ENCODE measurements at places on chromosomes 11 and 22.

- no peak for DNase-seq
Observed at GRCh38 chr22:22816766-22817410, 70.7 kb upstream of the IGLL5 start.

GRCh38 chr11:44585421-44585820 is 20.0 kb downstream of the CD82 start:
- no peak for DNase-seq

GRCh38 chr11:5887661-5888060 is 5.3 kb upstream of the OR52E5 start:
- DNase-seq = no peak

- no peak for DNase-seq
Observed at GRCh38 chr22:29041408-29041807, 20.2 kb downstream of the C22orf31 start.

- DNase-seq = no peak
Observed at GRCh38 chr11:70087446-70088167, 9.5 kb downstream of the ANO1 start.

DNA sequence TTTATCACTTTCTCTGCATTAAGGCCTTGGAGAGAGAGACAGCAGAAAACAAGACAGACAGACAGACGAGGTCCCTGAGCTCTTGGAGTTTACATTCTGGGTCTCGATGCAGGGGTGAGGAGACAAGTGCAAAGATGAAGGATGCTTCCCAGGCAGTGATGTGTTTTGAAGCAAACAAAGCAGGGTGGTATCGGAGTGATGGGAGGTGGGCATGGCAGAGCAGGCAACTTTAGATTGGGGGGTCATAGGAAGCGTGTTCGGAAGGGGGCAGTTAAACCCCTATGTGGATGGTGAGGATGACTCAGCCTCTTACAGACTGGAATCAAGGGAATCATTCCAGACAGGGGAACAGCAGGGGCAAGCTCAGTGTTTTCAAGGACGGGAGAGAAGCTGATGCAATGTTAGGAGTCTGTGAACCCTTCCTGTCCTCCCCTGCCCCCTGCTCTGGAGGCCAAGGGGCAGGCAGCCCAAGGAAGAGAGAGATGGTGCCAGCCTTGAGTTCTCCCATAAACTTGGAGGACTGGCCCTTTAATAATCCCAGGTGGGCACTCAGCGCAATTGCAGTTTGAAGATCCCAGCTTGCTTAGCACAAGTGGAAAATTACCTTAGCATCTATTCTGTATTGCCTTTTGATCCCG is 180.2 kb downstream of the CHST1 start:
- peak; percentile 6 for DNase-seq

DNA sequence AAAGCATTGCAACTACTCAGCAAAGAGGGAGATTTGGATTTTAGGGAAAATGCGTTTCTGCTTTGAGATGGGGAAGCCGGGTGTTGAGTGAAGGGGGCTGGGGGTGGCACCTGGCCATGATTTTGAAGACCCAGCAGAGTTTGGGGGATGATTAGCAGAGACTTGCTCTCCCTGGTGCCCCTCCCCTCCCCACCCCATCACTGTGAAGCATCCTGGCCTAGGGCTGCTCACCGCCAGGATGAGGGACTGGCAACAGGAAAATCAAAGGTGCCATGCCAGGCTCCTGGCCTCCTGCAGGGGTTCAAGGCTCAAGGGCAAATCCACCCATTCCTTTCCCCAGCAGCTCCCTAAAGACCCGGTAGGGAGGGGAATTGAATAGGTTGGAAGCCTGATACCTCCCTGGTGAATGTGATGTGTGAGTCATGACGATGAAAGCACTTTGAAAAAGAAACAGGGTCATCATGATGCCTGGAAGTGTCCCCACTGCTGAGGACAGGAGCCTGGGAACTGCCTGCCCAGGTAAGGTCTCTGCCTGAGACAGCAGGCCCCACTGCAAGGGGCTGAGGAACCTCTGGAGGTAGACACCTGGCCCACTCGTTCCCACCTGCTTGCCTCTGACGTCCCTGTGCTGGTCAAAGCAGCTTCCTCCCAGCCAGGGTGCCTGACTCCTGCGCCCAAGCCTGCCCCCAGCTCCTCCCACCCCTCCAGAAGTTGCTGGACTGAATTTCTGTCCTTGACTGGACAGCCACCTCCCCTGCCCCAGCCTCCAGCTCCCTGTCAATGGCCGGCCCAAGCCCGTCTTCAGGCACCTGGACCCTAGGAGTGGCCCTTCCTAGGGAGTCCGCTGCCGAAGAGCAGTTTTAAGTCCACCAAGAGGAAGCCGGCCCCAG is 1.7 kb downstream of the CHST1 start:
- no peak for DNase-seq

DNA sequence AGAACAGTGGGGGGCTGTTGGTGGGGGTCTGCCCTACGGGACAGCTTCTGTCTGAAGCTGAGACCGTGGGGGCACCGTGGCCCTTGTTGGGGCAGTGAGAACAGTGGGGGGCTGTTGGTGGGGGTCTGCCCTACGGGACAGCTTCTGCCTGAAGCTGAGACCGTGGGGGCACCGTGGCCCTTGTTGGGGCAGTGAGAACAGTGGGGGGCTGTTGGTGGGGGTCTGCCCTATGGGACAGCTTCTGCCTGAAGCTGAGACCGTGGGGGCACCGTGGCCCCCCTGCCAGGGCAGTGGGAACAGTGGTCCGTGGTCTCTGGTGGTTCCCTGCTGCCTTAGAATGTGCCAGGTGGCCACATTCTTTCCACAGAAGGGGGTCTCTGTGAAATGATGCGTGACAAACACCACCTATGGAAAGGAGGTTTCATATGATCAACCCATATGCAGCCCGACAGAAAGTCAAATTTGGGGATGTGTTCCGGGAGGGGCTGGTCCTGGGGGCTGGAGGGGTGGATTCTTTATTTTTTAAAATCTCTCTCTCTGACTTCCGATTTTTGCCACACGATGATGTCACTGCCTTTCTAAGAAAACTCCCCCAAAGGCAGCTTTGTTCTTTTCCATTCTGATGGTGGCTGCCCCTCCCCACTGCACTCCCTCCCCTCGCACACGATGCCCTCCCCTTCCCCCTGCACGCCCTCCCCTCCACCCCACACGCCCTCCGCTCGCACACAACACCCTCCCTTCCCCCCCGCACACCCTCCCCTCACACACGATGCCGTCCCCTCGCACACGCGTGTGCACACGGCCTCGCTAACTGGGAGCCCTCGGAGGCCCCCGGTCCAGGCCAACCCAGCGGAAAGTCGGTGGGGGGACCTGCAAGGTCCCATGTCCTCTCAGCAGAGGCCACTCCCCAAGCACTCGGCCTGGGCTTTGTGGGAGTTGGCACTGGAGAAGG is 1186.5 kb downstream of the BRD1 start:
- DNase-seq = no peak

DNA sequence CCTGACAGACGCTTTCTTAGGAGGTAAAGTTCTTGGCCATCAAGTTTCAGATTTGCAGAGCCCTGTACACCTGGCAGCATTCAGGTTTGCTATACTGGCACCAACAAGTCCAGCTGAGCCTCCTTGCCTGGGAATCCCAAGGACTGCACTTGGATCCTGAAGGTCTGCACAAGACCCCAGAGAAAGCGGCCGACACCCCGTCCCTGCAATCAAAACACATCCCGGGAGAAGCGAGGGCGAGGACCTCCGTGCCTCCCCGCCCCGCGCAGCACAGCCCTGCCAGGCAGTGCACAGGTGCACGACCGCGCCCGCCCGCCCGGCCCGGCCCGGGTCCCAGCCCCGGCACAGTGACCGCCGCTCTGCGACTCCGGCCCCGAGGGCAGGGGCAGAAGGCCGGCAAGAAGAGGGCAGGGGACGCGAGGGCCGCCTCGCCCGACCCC is 559 bp downstream of the MRTFA start:
- DNase-seq = no peak

DNA sequence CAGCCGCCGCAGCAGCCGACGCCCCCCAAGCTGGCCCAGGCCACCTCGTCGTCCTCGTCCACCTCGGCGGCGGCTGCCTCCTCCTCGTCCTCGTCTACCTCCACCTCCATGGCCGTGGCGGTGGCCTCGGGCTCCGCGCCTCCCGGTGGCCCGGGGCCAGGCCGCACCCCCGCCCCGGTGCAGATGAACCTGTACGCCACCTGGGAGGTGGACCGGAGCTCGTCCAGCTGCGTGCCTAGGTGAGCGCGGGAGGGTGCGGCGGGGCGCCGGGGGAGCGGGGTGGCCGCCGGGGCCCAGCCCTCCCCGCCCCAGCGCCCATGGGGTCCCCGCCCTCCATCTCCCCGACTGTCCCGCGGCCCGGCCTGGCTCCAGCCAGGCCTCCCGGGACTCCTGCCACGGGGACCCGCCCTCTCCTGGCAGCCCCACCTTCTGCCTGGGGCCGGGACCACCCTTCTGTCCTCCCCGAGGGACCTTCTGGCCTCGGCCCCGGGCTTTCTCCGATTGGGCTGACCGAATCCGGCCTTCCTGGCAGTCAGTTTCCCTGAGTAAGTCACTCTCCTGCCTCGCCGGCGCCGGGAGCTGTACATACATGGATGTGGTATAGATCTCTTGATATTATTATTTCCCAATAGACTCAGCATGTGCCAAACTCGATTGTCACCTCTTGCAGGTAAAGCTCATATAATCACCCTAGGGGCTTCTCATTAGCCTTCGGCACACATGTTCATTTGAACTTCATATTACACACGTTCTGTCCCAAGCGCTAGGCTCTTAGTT is 720 bp downstream of the PACS1 start:
- no peak for DNase-seq

- DNase-seq = no peak
Observed at GRCh38 chr11:134045799-134046635, 22.9 kb upstream of the JAM3 start.

GRCh38 chr11:131537196-131537595 is 166.8 kb downstream of the NTM start:
- no peak for DNase-seq

DNA sequence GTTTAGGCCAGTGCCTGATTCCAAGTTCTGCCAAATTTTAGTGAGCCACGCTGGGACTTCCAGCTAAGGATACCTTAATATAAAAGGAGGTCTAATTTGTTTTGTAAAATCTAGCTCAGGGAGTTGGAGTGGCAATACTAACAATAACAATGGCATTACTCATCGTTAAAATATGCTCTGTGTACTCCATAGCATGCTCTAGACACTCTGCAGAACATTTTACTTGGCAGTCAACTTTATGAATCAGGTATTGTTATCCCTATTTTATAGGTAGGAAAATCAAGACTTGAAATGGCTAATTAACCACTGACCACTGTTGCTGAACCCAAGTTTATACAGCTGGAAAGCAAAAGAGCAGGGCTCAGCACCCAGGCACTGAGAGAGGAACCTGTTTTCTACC is 485.0 kb upstream of the KIRREL3 start:
- DNase-seq = no peak

- DNase-seq = no peak
Observed at GRCh38 chr11:68687986-68688385, 3.6 kb downstream of the GAL start.

- no peak for DNase-seq
Observed at GRCh38 chr22:40758390-40758789, 60.8 kb downstream of the SLC25A17 start.

GRCh38 chr11:130066338-130066737 is 3.4 kb upstream of the APLP2 start:
- no peak for DNase-seq
